ENCODE measurements at places on chromosomes 5 and 9.

DNA sequence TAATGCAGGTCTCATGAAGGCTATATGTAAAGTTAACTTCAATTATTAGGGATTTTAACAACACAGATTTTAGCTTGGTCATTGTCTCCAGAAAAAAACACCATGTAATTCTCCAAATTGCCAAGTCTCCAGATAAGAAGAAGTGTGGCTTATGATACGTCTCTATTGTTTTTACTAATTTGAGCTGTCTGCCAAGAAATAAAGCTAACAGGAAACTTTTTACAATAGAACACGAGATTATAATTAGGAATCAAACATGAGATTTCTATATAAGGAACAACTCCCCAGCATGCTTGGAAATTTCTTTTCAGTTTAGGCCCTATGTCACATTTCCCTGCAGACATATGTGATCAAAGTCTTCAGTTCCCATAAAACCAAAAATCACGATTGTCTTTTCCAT, 142.7 kb downstream of the MCTP1 start:
- no peak for DNase-seq

DNA sequence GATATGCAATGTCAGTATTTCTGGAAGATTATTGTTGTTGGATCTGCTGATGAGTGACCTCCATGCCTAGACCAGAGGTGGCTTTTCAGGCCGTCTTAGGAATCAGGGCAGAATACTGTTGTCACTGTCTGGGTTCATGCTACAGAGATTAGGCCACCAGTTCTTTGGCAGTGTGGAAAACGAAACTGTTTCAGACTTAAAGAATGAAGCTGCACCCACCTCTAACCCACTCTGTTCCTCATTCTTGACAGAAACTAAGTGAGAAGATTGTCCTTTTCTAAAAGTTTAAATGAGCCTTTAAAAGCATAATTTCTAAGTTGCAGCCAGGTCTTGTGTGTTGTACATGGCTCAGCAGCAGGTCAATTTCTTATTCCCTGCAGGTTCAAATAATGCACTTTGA, 444.3 kb downstream of the ENC1 start:
- peak; percentile 2 for DNase-seq

GRCh38 chr9:97514531-97514930, 13.1 kb downstream of the TMOD1 start:
- DNase-seq: no peak

DNA sequence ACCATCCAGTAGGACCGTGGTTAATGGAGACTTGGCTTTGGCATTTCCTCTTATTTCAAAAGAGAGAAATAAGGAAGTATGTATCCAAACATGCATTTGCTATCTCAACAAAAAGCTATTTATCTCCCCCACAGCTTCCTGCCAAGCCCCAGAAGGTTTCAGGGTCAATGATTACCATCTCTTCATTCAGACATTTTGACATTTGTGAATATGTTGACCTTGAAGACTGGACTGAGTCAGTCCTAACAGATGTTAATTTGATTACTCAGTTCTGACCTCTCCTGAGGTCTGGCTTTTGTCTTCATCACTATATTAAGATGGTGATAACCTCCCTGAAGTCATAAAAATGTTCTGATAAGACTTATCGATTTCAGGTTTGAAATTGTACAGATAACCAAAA, 479.4 kb downstream of the AGTPBP1 start:
- no peak for DNase-seq

- DNase-seq: no peak
These were observed 129.9 kb downstream of the BOD1 start for GRCh38 chr5:173486355-173487225.

GRCh38 chr9:4866239-4866969, 73.7 kb downstream of the RCL1 start:
- DNase-seq: no peak

- DNase-seq: no peak
These were observed 16.8 kb downstream of the SERINC5 start for GRCh38 chr5:80238778-80239679.

DNA sequence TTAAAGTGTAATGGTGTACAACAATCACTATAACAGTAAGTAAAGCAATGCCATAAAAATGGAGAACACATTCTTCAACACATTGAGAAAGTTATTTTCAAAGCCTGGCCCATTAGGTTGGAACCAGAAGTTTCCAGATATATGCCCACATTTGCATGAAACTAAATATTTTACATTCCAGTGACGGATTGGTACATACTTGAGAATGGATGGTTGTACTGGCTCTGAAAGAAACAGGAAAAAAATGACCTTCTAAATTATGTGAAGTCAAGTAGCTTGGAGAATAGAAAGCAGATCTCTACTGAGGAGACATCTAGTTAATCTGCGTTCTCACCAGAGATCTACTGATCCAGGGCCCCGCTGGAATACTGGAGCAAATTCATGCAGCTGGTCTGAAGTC, 1037.0 kb downstream of the NR2F1-AS1 start:
- DNase-seq: no peak

Measured in CD14-positive monocyte (primary cell).